T-helper 2 cell (primary cell): ENCODE measurements at places on chromosomes 7 and 10.

GRCh38 chr10:42754155-42755027 is 28.2 kb upstream of the BMS1 start:
- no peak for DNase-seq

GRCh38 chr10:89085153-89085552 is 94.6 kb downstream of the FAS start:
- no peak for DNase-seq

- DNase-seq, result no peak
Observed at GRCh38 chr10:121078672-121079102, 227.5 kb downstream of the WDR11 start.

DNA sequence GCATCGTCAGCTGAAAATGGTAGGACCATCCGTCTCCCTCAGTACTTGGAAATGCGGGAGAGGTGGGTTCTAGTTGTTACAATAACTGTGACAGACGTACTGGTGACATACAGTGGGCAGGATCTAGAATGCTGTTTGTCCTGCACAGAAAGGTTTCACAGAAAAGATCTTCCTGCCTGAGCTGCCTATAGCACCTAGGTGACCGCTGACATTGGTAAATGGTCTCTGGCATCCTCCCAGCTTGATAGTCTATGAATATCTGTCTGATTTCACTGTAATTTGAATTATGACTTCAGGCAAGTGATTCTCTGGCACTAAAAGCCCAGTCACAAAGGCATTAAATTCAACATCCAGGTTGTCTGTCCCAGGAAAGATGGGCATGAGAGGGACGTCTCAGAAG is 38.2 kb upstream of the CCDC3 start:
- DNase-seq, result no peak

GRCh38 chr10:11235771-11236170 is 218.1 kb downstream of the CELF2 start:
- DNase-seq, result no peak

DNA sequence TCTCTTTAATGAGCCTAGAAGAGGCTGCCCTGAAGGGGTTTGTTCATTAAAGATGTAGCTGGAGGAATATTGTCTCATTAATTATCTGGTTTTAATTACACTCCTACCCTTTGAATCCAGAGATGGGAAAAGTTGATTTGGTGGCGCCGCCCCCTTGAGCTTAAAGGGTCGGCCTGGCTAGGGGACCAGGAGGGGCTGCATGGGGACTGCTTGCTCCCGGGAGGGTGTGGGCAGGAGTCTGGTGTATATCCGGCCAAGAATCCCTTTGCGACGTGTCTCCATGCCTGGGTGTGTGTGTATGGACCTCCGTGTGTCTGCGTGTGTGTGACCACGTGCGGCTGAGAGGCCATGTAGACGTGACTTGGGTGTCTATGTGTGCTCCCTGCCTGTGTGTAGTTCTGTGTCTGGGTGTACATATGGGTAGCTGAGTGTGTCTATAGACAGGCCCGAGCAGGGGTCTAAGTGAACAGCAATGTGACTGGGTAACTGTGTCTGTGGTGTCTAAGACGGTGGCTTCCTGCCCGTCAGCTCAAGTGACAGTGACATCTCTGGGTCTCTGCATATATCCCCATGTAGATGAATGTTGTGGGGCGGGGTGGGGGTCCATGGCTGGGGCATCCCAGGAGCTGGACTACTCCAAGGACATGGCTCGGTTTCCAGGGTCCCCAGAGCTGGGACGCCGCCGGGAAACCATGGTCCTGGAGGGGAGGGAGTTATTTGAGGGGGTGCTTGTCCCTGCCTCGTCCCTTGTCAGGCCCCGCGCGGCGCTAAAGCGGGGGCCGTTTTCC is 10.7 kb downstream of the LBX1 start:
- DNase-seq, result no peak

DNA sequence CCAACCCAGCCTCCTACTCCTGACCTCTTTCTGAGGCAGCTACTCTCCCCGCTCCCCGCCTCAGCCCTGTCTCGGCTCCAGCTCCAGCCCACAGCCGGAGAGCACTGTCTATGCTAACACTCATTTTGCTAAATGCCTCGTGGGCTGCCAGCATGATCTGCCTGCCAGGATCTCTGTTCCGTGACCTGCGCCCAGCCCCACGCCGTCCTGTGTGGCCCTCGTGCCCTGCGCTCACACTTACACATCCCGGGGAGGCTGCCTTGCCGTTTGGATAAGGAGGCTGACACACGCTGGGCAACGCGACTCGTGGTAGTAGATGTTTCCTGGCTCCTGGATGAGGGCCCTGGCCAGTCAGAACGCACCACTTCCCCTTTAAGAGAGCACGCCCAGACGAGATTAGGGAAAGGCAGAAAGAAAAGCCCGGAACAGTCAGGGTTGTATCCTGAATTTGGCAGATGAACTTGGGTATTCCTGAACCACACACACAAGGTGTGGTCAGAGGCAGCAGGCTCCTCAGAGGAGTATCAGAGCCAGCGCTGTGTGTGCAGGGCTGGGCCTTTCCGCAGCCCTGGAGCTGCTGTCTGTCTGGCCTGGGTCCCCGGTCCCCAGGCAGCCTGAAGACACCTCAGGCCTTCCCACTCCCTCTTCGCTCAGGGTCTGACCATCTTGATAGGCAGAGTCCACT is 97.7 kb upstream of the EFCAB10 start:
- DNase-seq, result no peak

GRCh38 chr7:141598408-141598807 is 47.2 kb downstream of the AGK start:
- no peak for DNase-seq

GRCh38 chr7:157224627-157225026 is 85.9 kb downstream of the UBE3C start:
- no peak for DNase-seq

GRCh38 chr7:29569648-29570047 is 6.0 kb downstream of the PRR15 start:
- no peak for DNase-seq

DNA sequence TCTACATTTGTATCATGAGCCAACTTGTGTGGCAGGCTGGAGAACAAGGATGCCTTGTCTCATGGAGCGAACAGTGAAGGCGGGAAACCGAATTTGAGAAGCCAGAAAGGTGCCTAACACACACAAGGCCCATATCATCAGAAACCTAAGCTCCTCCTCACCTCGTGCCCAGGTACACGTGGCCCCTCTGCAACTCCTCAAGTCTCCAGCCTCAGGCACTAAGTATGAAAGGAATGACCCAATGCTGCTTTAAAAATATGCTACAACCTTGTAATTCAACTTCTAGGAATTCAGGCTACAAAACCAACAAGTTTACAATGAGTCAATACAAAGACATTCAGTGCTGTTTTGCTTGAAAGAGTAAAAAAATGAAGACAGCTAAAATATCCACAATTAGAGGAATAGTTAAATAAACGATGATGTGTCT is 95.7 kb downstream of the CDK6 start:
- DNase-seq, result no peak

DNA sequence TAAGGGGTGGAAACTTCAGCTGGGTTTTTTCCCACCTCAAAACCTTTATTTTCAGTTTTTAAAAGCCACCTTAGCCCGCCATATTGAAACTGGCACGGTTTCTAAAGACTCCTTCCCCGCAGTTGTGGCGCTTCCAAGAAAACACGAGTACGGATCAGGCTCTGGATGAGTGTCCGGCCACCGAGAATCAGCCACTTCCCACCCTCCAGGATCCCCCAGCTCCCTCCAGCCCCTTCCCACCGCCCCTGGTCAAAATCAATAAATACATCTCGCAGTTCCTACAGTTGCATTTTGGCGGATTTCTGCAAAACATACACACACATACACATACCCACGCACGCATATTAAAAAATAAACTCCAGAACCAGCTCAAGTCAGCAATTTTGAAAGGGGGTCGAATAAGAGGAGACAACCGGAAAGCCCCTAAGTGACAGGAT is 1.1 kb downstream of the SFMBT2 start:
- DNase-seq, result no peak

DNA sequence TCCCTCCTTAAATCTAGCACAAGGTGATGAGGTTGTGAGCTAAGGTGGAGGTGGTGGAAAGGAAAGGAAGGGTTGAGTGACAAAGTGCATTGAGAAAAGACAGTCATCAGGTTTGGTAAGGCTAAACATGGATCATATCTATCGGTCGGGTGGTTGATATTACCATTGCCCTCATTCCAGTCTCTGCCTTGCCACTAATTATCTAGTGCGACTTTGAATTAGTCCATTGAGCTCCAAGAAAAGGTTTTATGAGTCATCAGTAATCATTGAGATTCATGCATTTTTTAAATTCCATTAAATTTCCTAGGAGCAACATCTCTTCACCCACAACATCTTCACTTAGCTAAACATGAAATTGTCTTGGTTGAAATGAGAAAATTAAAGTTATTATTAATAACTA is 68.9 kb upstream of the FRMD4A start:
- DNase-seq, result no peak

DNA sequence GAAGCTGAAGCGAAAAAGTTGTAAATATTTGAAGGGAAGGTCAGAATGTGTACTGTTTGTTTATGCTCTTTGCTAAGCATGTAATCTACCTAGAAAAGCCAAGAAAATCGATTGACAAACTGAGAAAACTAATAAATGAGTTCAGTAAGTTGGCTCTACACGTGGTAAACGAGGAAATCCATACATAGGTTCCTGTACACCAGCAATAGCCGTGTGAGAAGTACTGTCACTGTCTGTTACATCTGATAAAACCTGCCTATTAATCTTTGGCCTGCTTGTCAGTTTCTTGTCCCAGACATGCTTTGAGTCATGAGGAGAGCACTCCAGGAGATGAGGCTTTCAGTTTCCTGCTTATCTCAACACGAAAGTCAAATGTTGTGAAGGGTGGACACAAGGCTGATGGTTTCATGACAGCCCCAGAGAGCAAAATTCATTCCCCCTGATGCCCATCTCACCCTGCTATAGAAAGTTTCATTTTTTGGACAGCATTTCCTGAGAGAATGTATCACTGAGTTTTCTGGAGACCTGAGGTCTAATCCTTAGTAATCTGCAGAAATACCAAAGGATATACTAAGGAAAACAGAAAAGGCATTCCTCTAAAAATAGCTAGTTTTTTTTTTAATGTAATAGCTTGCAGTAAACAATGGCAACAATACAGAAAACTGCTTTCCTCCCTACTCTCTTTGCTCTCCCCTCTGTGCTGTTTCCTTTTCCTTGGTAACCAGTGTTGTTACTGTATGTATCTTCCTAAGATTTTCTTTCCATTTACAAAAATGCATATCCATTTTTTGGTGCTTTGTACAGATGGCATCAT is 18.8 kb downstream of the BMPR1A start:
- no peak for DNase-seq

DNA sequence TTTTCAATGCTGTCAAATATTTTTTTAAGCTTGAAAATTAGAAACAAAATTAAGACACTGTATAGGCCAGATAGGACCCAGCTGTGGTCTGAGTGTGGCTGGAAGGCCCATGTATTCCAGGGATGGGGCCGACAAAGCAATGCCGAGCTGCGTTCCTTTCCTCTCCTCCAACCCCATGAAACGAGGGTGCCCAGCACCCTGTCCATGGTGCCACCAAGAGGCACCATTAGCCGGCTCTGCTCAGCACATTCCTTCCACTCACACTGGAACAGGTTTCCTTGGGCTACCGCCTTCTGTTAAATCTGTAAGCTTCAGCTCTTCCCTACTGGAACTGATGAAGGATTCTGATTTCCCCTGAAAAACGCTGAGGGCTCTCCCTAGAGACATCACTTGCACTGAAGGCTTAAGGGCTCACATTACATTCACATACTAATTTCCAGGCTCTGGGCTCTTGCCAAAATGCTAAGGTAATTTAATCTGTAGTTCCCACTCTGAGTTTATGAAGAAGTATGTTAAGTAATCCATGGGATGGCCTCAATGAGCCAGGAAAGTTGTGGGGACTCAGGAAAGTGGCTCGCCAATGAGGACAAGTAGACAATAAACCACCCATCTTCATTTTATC is 73.7 kb upstream of the CAMK2B start:
- DNase-seq, result no peak

- no peak for DNase-seq
Observed at GRCh38 chr7:154587792-154588191, 415.1 kb downstream of the PAXIP1 start.

- DNase-seq, result no peak
Observed at GRCh38 chr7:32179567-32179966, 109.4 kb upstream of the PDE1C start.

GRCh38 chr10:132300582-132300981 is 7.2 kb downstream of the STK32C start:
- no peak for DNase-seq

DNA sequence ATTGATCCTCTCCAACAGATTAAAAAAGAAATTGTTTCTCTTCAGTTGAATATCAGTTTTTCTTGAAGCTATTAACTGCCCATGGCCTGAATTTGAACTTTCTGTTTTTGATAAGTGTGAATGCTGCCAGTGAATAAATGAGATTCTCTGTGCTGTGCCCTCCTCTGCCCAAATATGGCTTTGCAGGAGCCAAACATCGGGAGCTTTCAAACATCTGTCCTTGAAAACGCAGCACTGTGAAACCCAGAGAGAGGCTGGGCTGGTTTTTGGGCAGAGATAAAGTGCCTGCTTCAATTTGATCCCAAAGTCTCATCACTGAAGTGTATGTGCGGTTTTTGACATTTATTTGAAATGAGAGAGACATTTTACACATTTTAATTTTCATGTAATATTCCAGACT is 268.3 kb upstream of the SHH start:
- no peak for DNase-seq

DNA sequence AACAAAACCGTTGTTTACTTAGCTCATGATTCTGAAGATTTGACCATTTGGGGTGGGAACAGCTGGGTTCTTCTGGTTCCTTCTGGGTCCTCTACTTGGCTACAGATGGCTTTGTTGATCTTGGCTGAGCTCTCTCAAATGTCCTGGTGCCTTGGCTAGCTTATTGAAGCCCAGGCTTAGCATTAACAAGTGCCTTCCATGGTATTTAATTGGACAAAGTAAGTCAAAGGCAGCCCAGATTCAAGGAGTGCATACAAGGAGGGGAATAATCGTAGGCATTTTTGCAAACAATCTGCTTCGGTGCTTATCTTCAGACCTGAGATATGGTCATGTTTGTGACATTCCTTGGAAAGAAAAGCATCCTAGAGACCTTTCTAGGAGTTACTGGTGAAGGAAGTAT is 81.4 kb downstream of the ADCYAP1R1 start:
- no peak for DNase-seq

DNA sequence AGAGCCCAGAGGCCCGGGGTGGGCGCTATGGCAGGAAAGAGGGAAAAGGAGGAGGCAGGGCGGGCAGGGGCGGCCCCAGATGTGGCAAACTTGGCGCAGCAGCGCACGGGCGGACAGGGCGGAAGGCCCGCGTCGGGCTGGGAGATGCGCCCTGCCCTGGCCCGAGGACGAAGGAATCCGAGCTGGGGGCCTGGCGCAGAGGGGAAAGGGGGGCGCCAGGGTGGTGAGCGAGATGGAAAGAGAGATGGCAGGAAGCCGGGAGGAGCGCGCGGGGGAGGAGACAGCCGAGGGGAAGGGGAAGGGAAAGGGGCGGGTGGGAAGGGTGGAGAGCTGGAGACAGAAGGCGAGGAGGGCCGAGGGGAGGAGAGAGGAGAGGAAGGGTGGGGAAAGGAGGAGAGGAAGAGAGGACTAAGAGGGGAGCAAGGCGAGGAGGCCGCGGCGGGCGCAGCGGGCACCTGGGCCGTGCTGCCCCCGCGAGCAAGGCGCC is at the start of gene MARVELD1:
TSS of gene MARVELD1 (plus strand) at position 392 of the 487 bp plus-strand sequence. CDS start 147 bp downstream, outside the sequence.
- no peak for DNase-seq

GRCh38 chr7:46583656-46584055 is 662.6 kb upstream of the IGFBP3 start:
- DNase-seq, result no peak

GRCh38 chr10:103277713-103278536 is 987 bp downstream of the INA start:
- DNase-seq, result no peak
